ENCODE measurements at places on chromosomes 5 and 9.

DNA sequence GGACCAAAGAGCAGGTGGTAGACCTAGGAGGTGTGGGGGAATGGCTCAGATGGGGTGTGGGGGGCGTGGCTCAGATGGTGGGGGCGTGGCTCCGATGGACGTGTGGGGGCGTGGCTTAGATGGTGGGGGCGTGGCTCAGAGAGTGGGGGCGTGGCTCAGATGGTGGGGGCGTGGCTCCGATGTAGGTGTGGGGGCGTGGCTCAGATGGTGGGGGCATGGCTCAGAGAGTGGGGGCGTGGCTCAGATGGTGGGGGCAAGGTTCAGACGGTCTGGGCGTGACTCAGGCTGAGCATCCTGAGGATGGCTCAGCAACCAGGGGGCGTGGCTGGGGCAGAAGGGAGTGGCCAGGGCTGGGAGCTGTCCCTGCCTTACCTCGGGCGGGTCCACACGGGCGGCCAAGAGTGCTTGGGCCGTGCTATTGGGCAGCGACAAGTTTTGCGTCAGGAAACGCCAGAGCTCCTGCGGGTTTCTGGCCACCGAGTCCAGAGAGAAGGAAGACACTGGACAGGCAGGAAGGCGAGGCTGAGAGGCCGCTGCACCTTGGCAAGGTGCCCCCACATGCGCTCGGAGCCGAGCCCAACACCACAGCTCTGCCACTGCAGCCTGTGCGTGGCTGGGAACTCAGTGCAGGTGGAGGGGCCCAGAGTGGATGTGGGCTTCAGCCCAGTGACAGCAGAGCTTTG, 5.9 kb downstream of the ABCA2 start:
- no peak for DNase-seq

- no peak for DNase-seq
Observed at GRCh38 chr9:6007058-6007769, 8.2 kb downstream of the RANBP6 start.

- no peak for DNase-seq
Observed at GRCh38 chr5:79936002-79936645, 54.9 kb downstream of the MTX3 start.

DNA sequence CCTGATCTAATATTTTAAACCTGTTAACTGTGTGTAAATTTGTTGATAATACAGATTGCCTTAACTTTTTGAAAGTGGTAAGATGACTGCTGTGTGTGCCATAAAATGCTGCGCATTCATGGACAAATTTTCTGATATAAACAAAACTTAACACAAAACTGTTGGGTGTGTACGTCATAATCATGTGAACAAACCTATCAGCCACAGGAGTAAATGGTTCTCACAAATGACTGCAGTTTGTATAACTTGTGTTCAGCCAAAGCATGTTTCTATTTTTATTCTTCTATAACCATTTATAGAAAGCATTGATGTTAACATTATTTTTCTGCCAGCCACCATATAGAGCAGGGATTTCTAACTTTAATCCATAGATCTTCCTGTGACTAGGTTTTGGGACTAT, 21.5 kb downstream of the CAMK4 start:
- no peak for DNase-seq

- no peak for DNase-seq
Observed at GRCh38 chr5:10619649-10620048, 55.8 kb downstream of the ANKRD33B start.

- DNase-seq: no peak
Observed at GRCh38 chr9:19161257-19162025, 34.1 kb upstream of the PLIN2 start.

DNA sequence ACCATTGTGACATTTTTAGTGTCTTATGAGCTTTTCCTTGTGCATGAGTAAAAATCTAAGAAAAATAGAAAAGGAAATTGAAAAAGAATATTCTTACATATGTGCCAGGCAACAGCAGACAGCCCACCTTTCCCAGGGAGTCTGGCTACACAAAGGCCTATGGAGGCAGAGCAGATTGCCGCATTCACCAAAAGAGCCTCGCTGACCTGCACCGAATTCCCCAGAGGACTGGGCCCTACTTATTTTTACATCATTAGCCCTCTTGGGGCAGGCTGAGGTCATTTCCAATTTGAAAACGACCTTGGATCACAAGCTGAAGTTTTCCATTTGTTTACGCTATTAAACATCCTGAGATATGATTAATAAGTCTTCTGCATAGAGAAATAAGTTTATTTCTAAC, 66.2 kb upstream of the WDR41 start:
- no peak for DNase-seq

DNA sequence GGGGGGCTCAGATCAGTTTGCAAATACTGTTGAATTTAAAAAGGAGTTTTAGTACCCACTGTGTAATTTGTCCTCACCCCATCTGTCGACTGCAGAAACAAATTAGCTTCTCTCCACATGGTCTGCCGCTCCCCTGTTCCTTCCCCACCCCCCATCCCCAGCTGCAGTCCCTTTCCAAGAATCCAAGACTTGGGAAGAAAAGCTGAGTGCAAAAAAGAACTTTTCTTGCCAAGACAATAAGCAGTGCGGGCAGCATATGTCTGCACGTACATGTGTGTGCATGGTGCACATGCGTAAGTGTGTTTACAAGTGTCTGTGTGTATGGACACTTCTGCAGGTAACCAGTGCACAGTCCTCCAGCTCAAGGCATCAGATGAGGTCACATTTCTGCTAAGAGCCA, 125.7 kb upstream of the SMIM23 start:
- DNase-seq: no peak

- no peak for DNase-seq
Observed at GRCh38 chr9:127999461-127999860, 18.7 kb upstream of the EEIG1 start.

GRCh38 chr9:5621327-5621726, 7.6 kb upstream of the RIC1 start:
- DNase-seq: no peak

GRCh38 chr9:99362321-99362720, 140.2 kb downstream of the SEC61B start:
- DNase-seq: no peak

GRCh38 chr5:62937661-62938558, 359.3 kb downstream of the LRRC70 start:
- DNase-seq: no peak

DNA sequence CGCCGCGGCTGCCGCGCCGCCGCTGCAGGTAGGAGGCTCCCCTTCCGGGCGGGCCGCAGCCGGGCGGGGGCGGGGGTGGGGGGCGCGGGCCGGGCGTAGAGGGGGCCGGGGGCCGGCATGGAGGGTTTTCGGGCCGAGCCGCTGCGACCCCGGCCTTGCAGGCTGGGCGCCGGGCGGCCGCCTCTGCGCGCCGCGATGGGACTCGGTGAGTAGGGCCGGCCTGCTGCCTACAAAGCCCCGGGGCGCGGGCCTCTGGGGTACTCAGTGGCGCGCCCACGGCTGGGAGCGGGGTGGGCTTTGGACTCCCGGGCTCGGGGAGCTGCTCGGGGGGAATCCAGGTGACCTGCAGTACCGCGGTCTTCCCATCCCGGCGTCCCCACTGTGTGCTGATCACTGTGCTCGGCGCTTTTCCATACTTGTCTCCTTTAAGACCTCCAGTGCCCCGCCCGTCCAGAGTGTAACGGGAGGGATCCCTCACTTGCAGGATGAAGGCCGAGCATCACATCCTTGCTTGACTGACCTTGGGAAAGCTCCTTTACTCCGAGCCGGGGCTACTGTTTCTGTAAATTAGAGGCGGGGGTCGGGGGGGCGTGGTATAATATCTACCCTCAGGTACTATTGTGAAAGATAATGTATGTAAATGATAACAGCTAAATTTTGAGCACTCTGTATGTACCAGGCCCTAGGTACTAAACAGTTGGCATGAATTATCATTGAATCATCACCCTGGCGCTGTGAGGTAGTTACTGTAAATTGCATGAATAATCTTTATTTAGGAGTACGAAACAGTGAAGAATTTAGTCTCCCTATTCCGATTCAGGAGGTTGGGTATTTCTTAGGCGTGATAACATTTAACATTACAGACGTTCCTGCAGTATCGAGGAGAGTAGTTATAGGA, 672 bp downstream of the MSANTD3 start:
- DNase-seq: no peak

- DNase-seq: no peak
Observed at GRCh38 chr5:73515232-73515631, 17.0 kb downstream of the BTF3 start.

- no peak for DNase-seq
Observed at GRCh38 chr5:82984786-82985735, 92.1 kb downstream of the TMEM167A start.

DNA sequence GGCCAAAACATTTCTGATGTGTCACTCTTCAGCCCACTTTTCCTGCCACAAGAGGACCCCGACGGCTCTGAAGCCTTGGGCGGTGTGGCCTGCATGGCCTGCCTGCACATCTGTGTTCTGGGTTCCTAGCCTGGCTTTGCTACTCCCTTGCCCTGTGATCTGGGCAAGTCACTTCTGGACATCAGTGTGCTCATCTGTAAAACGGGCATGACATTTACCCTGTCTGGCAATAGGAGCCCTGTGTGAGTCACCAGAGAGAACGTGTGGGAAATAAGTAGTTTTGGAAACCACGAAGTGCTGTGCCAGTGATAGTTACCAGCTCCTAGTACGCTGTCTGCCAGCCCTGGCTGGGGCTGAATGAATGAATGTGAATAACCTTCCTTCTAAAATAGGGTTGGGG, 90.8 kb downstream of the MACROH2A1 start:
- DNase-seq: no peak

DNA sequence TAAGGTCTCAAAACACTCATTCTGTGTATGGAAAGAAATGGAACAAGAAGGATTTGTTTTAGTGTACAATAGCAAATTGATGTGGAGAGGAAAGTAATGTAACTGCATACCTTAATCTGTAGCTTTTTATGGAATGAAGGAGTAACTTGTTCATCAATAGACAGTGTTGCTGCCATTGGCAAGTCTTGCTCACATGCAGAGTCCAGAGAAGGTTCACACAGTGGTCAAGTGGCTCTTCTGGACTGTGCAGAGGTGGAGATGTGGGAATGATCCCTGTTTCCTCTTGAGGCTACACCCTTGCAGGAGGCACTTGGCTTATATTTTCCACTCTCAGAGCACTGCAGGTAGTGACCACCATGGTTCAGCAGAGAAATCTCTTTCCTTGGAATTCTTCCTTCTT, 132.9 kb upstream of the ANKH start:
- no peak for DNase-seq

DNA sequence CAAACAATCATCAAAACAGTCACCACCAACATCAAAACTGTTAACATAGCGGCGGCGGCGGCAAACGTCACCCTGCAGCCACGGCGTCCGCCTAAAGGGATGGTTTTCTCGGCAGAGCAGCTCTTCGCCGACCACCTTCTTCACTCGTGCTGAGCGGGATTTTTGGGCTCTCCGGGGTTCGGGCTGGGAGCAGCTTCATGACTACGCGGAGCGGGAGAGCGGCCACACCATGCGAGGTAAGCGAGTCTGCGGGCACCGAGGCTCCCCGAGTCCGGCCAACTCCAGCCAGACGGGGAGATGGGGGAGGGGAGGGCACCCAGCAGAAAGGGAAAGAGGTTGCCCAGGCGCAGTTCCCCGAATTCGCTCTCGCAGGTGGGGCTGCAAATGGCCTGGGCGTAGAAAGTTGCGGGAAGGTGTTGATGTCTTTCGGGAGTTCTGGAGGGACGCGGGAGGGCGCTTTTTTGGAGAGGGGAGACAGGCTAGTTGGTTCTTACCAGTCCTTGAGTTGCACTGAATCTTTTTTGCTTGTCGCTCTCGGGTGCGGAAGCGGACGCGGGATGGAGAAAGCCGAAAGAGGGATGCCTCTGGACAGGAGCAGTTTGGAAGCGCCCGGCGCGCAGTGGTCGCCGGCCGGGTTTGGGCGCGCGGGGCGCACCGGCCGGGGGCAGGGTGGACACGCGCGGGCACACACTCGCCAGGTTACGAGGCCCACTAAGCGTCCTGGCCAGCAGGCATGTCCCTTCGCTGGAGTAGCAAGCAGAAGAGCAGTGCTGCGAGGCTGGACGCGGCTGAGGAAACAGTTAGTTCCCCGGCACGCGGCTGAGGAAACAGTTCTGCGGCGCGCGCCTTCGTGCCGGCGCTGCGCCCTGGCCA, 849 bp downstream of the RORB start:
- no peak for DNase-seq

DNA sequence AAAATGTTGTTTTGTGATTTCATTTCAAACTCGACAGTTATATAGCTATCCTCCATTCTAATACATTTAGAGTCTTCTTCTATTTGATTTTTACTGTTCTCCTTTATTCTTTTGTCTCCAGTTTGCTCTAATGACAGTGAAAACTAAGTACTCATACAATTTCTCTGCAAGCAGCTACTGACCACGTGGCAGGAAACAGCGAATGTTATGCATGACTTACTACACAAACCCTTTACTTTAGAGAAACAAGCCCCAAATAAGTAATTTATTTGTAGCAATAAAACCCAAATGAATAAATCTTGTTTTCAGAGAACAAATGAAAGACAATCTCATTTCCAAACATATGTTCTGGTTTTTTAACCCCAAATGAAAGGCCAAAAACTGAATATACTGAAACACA, 41.9 kb downstream of the CDH6 start:
- DNase-seq: no peak

DNA sequence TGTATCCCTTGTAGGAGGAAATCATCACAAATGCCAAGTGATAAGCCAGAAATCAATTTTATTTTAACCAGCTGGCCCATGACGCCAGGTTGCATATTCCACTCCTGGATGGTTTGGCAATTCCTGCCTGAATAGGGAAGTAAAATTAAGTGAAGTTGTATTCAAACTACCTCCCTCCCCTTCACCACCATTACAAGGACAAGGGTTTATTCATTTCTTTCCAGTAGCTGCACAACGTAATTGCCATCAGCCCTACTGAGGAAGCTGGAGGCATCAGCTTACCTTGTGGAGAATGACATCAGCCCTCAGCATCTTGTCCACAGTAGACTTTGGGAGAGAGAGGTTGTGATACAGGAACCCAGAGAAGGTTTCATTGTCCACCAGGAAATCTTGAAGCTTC, 66.6 kb downstream of the ABCA1 start:
- DNase-seq: no peak

GRCh38 chr5:96157841-96158291, 196.2 kb upstream of the ELL2 start:
- no peak for DNase-seq

GRCh38 chr9:88925481-88925880, 65.8 kb upstream of the S1PR3 start:
- no peak for DNase-seq

DNA sequence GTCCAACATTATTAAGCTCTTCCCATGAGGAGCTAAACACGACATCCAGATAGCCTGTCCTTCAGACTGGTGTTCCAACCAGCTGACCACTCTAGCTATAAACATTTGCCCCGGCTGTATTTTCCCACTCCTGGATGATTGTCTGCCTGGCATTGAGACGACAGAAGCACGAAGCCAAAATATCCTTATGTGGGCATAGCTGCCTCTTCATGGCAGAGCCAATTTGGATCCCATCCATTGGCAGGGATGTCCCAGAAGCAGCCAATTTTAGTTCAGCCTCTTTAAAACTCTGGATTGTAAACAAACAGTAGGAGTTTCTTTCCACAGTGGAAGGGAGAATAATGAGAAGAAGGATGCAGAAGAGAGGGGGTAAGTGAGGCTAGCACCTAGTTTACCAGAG, 507.6 kb downstream of the CETN3 start:
- peak; percentile 17 for DNase-seq
